CD4-positive, alpha-beta T cell treated with Interleukin-2 at 100 ng/mL for 4 hours (primary cell): ENCODE measurements at places on chromosomes 3 and 15.

- DNase-seq: no peak
These were observed 170.2 kb upstream of the SMAD3 start for GRCh38 chr15:66894986-66895780.

- DNase-seq: no peak
These were observed 310.0 kb upstream of the WNT5A start for GRCh38 chr3:55797084-55797483.

- no peak for DNase-seq
These were observed 175.5 kb downstream of the GBE1 start for GRCh38 chr3:81585937-81586336.

- DNase-seq: no peak
These were observed 680.7 kb upstream of the GRM7 start for GRCh38 chr3:6180171-6180570.

DNA sequence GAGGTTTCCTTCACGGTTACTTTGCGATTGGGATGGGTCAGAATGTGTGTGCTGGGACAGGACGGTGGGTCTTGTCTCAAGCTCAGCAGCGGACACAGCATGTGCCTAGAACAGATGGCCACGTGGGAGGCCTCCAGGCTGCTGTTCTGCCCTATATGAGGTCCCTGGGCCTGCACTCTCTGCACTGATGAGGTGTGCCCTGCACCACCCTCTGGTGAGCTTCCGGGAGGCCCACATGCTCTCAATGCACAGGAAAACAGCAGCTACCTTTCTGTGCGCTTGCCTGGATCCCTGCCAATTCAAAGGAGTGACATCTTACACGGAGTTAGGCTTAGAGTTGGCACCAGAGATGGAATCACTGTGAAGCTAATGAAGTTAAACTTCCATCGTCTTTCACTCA lies 59.8 kb downstream of the BOC start:
- no peak for DNase-seq

DNA sequence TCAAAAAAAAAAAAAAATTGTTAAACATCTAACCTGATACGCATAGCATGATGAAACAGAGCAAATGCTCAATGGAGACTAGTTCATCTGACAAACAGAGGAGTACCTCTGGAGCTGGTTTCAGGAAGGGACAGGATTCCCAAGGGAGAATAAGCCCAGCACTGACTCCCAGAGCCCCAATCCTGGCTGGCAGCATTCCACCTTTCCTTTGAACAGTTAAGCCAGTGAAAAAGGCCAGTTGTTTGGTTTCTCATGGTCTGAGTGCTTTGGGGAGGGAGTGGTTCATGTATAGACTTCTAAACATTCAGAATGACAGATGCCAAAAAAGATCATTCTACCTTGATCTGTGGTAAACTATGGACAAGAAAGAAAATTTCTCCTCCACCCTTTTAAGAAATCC lies 277.9 kb upstream of the RARB start:
- no peak for DNase-seq

GRCh38 chr3:47855461-47856383 lies 52.8 kb downstream of the DHX30 start:
- no peak for DNase-seq

GRCh38 chr15:36878684-36879262 lies 221.6 kb downstream of the MEIS2 start:
- no peak for DNase-seq

DNA sequence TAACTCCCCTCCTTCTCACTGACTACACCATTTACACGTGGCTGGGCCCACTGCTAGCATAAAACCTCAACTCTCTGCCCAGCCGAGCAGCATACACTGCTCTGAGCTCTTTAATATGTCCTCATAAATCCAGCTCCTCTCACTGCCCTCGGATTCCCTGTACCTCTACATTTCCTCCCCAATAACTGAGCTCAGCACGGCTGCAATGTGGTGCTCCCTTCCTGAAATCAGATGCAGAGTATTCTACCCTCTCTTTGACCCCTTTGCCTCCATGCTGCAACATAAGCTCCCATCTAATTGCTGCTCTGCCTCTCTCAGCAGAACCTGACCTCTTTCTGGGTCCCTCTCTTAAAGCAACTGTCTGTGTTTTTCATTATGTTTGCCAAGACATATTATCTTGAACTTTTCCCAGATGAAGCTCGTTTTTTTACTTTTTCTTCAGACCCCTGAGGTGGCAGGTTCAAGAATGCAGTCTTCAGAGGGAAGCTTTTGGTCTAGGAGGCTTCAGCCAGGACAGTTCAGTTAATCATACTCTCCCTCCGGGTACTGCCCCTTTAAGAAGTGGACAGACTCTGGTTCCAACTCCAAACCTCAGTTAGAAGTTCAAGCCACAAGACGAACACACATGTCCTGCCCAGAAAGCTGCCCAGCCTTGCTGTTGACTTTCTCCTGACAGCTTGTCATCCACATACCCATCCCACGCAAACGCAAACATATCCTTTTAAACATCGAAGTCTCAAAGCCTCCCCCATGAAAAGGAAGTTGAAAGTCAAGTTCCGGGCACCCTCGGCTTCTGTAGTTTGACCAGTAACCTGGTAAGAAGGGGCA lies 81.1 kb upstream of the NEO1 start:
- DNase-seq: no peak

- DNase-seq: no peak
These were observed 1.2 kb downstream of the OSBPL11 start for GRCh38 chr3:125594125-125594524.

DNA sequence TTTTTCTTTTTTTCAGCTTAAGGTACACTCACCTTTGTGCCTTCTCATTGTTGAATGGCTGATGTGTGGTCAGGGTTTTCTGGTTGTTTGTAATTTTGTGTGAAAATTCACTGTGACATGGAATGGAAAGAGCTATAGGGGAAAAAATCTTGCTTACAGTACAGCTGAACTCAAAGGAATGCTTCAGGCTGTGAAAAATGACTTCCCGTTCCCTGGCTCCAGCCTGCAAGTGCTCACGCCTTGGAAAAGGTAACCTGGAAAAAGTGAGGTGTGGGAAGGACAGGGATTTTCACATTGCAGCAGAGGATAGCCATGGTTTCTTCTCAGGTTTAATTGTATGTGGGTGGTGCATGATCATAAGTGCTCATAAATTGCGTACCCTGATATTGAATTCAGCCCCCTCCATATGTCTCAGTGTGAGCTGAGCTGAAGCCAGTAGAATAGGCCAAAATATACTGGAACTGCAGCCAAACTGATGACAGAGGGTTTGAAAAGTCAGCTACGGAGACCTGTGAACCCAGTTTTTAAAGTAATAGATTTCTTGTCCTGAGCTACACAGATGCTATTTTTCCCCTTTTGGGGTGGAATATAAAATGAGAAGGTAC lies 228.7 kb upstream of the RASGRP1 start:
- no peak for DNase-seq

- no peak for DNase-seq
These were observed 91.8 kb downstream of the FILIP1L start for GRCh38 chr3:100022506-100022905.
